ENCODE measurements at places on chromosomes 3 and 15.

GRCh38 chr3:195704433-195704999 is 16.3 kb upstream of the MUC20 start:
- DNase-seq, result no peak

DNA sequence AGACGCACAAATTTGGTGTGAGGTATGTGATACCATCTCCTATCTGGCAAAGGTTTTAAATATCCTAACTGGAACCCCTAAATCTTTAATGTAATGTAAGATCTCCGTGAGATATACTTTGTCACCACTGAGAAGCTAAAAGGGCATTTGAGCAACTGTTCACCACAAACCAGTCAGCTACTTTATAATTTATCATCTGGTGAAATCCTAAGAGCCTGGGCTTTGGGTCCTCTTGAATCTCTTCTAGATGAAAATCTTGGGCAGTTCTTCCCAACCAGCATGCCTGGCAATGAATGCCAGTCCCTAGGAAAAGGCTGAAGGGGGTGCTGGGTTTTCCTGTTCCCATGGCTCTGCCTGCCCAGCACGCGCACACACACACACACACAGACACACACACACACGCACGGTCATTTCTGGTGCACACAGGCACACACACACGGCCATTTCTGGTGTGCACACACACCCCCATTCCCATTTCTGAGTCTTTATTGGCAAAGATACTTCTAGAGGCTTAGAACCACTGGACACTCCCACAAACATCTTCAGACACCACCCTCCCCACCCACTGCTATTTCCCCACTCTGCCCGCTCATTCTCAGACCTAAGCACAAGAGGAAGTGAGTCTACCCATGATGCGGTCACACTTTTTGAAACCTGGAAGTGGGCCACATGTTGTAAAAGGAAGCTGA is 72.6 kb downstream of the MYO1E start:
- peak; percentile 70 for DNase-seq

GRCh38 chr3:104069114-104069513 is 1297.6 kb upstream of the ALCAM start:
- DNase-seq, result no peak

DNA sequence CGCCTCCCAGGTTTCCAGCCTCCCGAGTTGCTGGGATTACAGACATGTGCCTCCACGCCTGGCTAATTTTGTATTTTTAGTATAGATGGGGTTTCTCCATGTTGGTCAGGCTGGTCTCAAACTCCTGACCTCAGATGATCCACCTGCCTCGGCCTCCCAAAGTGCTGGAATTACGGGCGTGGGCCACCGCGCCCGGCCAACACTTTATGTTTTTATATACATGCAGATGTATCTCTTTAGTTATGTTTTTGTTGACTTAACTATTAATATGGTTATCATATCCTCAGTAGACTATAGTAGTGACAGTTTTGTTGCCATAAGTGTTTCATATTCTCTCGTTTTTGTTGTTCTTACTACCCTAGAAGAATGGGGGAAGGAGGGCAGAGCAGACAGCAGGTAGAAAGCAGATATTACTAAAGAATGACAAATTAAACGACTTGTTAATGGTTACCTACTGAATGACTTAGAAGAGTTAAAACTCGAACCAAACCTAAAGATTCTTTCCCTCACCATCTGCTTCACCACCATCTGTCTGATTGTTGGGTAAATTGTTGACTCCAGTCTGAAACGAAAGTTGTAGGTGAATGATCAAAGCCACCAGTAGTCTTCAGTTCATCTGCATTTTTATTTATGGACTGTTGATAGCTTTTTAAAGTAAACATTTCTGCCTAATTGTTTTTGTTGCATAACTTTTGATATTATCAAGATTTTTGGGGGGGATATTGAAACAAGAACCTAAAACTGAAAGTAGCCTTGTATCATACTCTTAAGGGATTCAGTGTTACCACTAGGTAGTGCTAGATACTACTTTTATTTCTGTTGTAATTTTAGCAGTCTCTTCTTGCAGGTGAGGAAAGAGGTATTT is 89.3 kb downstream of the RASA2 start:
- DNase-seq, result no peak

- DNase-seq, result no peak
These were observed 36.0 kb upstream of the MBNL1 start for GRCh38 chr3:152232679-152233078.

DNA sequence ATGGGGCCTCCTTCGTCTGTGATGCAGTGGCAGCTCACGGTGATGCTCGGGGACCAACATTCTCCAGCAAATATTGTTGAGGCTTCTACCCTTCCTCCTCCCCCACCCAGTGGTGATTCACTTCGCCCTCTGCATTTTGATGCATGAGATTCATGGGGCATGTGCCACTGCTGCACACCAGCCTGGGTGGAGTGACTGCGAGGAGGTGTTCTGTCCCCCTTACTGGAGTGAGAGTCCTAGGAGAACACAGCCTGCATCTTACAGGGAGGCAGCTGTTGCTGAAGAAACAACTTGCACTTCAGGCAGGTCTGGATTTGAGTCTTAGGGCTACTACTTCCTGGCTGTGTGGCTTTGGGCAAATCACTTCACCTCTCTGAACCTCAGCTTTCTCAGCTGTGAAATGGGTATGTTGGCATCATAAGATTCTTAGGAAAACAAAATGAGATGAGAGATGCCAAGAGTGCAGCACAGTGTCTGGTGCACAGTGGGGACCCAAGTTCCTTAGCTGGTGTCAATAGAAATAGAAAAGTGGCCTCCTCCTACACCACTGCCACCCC is 10.2 kb upstream of the SKOR1 start:
- DNase-seq, result no peak

- no peak for DNase-seq
These were observed 137.3 kb upstream of the MME start for GRCh38 chr3:154942827-154943226.

DNA sequence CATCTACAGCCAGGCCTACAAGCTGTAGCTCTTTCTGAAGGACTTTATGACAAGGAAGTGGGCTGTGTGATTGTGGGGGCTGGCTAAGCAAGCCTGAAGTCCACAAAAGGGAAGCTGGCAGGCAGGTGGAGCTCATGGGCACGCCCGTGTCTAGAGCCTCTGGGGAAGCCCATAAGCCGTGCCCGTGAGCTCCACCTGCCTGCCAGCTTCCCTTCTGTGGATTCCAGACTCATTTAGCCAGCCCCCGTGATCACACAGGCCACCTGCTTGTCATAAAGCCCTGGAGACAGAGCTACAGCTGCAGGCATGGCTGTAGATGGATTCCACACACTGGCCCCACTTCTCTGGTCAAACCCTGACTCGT is 15.2 kb downstream of the EFCC1 start:
- no peak for DNase-seq

GRCh38 chr15:60254416-60254815 is 143.4 kb downstream of the ANXA2 start:
- no peak for DNase-seq

GRCh38 chr3:171948674-171949073 is 90.7 kb upstream of the FNDC3B start:
- no peak for DNase-seq

- DNase-seq, result no peak
These were observed 40.0 kb downstream of the ANKRD28 start for GRCh38 chr3:15757824-15758223.

DNA sequence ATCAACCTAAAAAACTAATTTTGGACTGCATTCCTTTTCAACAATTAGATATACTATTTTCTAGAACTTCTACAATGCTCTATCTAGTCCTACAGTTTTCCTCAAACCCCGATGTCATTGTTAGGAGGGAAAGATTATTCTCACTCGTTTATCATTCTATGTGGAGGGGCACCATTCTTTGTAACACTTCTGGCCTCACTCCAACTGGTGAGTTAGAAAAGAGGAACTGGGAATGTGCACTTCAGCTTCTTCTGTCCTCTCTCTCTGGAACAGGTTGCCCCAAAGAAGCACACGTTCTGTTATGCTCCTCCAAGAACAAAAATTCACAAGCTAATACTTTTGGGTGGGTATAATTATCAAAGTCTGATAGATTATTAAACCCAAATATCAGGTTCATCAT is 137.9 kb downstream of the UACA start:
- DNase-seq, result no peak

GRCh38 chr15:82135638-82136037 is 89.8 kb upstream of the MEX3B start:
- no peak for DNase-seq

DNA sequence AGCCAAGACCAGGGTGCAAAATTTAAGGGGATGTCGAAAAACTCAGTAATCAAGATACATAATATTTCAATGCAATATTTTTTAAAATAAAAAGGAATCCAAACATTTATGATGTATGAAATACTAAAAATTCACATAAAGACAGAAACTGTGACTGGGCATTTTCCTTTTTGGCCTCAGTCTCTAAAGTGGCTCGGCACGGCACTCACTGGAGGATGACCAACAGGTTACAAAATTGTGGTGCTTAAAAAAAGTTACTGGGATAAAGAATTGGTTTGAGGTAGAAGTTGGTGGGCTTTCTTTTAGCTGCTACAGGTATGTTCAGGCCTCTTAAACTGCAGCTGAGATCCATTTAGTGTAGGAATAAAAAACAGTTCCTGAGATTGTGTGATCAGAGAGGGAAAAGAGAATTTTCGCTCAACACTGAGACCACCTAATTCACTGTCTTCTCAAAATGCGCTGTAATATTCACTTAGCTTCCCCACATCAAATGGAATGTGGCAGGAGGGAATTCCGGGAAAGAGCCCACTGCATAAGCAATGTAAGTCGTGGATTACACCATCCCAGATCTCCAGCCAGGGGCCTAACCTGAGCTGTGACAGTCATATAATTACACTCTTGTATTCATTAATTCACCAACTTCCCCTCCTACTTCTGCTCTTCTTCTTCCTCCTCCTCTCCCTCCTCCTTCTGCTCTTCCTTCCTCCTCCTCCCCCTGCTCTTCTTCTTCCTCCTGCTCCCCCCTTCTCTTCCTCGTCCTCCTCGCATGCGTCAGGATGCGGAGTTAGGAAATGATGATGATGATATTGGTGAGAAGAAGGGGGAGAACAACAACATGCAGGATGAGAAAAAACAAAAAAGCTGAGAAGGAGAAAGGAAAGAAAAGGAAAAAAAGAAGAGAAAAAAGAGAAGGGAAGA is 45.9 kb downstream of the HES1 start:
- peak; percentile 63 for DNase-seq

- DNase-seq, result no peak
These were observed 75.4 kb upstream of the PLAAT1 start for GRCh38 chr3:193165431-193166120.

- DNase-seq, result no peak
These were observed 239.5 kb downstream of the GAP43 start for GRCh38 chr3:115862849-115863248.

GRCh38 chr3:46321461-46322104 is 32.3 kb upstream of the CCR2 start:
- DNase-seq, result no peak

DNA sequence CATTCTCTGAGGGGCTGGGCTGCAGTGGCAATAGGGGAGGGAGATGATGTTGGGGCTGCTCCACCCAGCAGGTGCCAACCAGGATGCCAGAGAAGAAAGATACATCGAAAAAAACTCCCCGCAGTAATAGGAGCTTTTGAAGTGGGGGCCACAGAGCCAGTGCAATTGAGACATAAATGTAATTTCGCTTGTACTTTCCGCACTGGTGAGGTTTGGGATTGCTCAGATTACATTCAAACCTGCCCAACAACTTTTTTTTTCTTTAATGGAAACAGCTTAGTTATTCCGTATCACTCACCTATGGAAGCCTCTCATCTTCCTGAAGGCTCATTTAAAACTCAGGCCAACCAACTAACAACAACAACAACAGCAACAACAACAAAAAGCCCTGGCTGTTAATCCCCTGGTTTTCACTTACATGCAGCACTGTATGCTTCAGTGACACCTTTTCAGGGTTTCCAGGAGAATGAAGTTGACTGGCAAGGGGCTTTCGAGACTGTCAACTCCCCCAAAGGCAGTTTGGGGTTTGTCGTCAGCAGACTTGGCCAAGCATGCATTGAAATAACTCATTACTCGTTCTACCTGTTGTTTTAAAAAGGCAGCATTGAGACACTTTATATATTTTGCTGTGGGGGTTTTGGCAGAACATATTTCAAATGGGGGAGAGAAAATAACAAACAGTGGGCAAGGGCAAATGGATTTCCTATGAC is 163.8 kb downstream of the EBLN2 start:
- DNase-seq, result no peak

DNA sequence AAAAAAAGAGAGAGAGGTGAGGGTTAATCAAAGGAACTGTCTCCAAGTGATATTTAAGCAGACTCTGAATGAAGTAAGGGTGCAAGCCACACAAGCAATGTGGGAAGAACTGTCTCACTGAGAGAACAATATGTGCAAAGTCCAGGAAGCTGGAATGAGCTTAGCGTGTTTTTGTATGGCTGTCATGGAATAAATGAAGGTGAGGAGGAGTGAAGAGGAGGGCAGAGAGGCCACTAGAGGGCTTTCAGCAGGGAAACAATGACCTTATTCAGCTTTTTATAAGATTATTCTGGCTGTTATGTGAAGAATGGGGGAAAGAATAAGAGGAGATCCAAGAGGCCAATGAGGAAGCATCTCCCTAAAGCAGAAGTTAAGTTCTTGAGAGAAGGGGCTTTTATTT is 86.9 kb upstream of the COL8A1 start:
- DNase-seq, result no peak

- no peak for DNase-seq
These were observed 405.6 kb downstream of the PTPRG start for GRCh38 chr3:61967019-61967418.

- no peak for DNase-seq
These were observed 68.7 kb downstream of the BHLHE40 start for GRCh38 chr3:5047764-5048419.

- no peak for DNase-seq
These were observed 14.1 kb downstream of the PIK3R4 start for GRCh38 chr3:130732501-130732900.

GRCh38 chr15:69869881-69870505 is 227.7 kb downstream of the TLE3 start:
- no peak for DNase-seq

GRCh38 chr15:41774062-41774881 is at the start of gene MAPKBP1:
MAPKBP1 (plus strand) TSS chr15:41774484; CDS start chr15:41775276, 792 bp downstream.
- DNase-seq, result peak; percentile 99

DNA sequence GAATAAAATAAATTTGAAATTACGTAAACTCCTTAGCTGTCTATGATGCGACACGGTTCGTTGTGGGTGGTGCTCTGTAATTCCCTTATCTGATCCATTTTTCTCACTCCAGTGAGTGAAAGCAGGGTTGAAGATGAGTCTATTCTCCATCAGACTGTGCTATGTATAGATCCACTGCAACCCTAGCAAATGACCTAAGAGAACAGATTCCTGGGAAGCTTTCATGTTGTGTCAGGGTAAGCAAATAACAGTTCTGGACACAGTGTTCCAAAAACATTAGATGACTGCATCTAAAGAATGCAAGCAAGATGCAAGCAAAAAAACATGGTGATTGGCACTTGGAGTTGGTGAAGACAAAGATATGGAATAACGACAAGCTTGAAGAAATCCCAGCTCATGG is 239.3 kb downstream of the SLC9A9 start:
- no peak for DNase-seq

- no peak for DNase-seq
These were observed 26.7 kb upstream of the SNRK start for GRCh38 chr3:43259626-43260025.

DNA sequence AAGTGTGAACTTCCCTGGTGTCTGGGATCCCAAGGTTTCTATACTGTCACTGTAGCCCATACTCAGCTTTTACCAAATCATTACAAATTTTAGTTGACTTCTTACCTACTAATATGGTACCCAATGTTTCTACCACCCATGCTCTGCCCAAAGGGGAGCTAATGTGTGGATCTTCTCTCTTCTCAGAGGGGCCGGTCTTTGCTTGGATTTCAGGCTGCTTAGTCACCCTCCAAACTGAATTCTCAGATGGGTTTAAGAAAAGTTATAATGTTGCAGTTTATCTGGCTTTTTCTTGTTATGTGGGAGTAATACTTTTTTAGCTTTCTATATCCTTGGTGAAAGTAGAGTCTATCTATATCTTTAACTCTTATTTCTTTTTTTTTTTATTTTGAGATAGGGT is 67.1 kb upstream of the AKAP13 start:
- no peak for DNase-seq

All from thyroid gland (tissue), 4 donors.